ENCODE measurements at places on chromosomes 3 and 15. TPM values are rescaled to one million over a fixed set of nuclear protein-coding genes. Genes with fewer than 3 reads are reported as not detected.

DNA sequence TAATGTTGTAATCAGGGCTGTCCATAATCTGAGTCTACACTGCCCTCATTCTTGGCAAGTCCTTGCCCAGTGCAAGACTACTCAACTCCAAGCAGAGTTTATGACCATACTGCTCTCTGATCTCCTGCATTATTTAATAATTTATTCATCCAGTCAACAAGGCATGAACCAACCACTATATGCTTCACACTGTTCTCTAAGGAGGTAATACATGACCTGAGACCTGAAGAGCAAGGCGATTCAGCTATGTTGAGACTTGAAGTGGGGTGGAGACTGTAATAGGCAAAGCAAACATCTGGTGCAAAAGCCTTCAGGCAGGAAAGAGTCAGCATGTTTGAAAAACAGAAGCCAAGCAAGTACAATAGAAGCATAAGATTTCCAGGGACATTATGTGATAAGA lies 1362.8 kb downstream of the ROBO2 start:
- no peak for DNase-seq

DNA sequence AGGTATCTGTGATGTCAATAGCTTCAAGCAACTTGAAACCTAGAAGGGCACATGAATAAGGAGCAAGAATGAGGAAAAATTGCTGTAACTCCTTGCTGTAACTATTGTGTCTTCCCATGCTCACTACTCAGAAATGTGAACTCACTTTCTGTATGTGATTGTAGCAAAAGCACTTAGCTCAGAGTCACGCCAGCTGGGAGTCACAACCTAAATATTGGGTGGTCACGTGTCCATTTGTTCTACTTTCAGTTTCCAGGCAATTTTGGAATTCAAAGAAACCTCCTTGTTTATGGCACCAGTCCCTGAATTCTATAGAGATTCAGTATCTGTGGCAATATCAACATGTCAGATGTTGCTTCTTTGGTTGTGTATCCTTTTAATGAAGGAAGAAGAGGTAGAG lies 241.6 kb upstream of the AZI2 start:
- DNase-seq: no peak

DNA sequence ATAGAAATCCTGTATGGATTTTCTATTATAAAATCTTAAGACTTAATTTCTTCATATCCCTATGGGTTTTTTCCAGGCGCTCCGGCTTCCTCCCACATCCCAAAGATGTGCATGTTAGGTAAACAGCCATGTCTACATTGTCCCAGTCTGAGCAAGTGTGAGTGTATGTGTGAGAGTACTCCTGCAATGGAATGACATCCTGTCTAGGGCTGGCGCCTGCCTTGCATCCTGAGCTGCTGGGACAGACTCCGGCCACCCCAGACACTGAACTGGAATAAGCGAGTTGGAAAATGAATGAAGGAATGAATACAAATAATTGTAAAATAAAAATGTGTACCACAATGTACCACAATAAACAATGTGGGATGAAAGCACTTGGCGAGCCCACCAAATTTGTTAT lies 69.2 kb downstream of the RFTN1 start:
- no peak for DNase-seq

GRCh38 chr3:13073326-13074005 lies at the start of gene IQSEC1:
TSS of gene IQSEC1 (minus strand) at chr3:13073429. CDS start at chr3:13073014, 415 bp downstream.
- no peak for DNase-seq

GRCh38 chr3:96986241-96986640 lies 171.8 kb downstream of the EPHA6 start:
- DNase-seq: no peak

DNA sequence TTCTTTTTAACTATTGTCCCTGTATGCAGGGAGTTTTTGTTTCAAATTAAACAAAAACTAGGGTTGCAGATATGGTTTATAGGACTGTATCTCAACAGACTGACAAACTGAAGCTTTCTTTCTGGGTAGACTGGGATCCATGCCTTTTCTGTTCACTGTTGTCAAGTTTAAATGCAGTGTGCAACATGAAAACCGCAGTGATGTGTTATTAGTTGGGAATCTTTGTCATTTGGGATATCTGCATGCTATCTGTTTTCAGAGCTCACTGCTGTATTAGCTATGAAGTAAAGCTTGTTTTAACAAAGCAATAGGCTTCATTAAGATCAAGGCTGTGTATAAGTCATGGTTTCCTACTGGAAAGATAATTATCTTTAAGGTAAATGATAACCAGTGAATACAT lies 21.4 kb upstream of the MCF2L2 start:
- no peak for DNase-seq

DNA sequence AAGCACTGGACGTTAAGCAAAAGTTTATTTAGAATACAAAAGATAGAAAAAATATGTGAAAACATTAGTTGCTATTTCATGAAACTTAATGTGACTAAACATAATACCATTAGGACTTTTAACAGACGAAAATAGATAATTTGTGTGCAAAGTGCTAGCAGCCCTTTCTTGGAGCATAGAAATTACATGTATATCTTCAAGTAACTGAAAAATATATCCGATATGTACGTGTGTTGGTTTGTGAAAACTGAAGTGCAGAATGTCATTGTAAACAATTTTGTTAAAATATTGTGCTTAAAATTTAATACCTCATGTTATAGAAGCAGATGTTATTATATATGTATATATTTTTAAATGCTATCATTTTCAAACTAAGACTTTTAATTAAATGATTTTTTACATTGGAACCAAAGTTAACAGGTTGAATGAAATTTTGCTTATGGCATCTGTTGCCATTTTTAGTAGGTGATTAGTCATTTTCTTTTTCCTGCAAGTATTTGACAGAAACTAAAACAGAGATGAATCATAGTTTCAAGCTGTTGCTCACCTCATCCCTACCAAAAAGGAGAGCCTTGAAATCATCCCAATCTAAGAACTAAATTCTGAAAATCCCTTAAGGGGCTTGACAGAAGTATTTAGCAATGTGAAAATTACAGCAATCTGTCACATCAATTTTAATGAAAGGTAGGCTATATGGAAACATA lies 334.8 kb downstream of the NAALADL2 start:
- no peak for DNase-seq

DNA sequence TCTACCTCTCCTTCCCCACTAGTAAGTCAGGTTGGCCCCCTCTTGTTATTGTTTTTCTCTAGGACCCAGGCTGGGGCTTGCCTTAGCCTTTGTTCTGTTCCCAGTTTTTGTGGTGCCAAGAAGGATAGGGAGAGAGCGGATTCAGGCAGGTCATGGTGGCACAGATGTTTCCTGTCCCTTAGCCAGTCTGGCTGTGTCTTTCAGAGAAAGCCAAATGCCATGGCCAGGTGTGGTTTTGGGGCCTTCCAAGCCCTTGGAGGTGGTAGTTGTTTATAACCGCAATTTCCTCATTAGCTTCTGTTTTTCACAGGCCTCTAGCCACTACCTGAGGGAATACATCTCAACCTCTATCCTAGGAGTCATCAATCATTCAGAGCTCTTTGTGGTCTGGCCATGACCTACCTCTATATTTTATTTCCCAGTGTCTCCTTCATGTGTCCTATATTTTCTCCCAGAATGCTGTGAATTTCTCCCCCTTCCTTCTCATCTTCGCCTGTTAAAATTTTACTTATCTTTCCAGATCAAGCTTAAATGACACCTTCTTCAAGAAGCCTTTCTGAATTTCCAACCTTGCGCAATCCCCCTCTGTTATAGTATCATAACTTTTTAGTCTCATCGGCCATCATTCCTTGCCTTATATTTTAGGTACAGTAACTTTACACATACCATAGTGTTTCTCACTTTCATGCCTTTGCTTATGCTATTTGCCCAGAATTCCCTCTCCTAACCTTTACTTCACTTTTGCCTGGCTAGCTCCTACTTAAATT lies 38.2 kb downstream of the TIMP4 start:
- DNase-seq: no peak

GRCh38 chr3:184145111-184145524 lies 10.0 kb downstream of the EIF2B5 start:
- DNase-seq: peak; percentile 71

DNA sequence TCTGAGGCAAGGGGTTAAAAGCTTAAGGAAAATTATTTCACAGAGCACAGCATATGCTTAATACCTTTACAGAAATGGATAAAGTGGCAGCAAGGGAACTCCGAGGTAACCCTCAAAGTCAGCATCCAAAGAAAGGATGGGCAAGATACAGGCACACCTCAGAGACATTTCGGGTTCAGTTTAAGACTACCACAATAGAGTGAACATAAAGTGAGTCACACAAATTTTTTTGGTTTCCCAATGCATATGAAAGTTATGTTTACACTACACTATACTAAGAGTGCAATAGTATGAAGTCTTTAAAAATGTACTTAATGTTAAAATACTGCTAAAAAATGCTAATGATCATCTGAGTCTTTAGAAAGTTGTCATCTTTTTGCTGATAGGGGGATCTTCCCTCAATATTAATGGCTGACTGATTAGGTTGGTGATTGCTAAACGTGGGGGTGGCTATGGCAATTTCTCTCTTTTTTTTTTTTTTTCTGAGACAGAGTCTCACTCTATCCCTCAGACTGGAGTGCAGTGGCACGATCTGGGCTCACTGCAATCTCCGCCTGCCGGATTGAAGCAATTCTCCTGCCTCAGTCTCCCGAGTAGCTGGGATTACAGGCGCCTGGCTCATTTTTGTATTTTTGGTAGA lies 10.0 kb downstream of the UBR1 start:
- no peak for DNase-seq

- no peak for DNase-seq
Measured at GRCh38 chr15:54017251-54017650, 39.0 kb downstream of the UNC13C start.

DNA sequence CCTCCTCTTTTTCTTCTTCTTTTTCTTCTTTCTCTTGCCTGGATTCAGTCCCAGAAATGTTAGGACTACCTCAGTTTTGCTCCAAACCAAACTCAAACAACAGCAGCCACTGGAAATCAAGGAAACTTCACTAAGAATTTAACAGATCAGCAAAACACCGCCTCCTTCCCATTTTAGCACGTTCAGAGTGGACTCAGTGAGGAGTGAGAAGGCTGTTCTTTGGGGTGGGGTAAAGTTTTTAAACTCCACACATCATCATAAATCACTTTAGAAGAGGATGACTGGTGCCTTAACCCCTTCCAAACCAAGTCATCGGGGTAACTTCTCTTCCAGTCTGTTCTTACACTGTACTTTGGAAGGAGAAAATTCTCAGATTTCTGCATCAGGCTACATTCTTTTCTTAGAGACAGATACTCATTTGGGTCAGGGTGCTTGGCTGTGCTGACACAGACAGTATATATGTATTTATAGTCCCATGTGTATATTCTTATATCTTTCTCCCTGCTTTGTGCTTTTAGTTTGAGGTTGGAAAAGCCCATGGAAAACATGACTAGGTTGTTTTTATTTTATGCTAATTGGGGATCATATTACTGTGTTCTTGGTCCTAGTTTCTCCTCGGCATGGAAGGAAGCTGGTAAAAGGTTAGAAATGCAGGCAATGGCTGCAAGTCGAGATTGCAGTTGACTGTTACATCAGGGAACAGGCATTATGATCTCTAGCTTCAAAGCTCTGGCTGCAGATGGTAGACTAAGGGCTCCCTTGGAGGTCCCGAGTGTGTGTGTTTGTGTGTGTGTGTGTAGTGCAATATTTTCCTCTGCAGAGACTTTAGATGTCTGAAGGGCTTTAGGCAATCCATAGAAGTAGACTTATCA lies at the start of gene CCDC80:
TSS of gene CCDC80 (minus strand) at position 214 of the 872 bp plus-strand sequence. CDS start 1,238 bp downstream, outside the sequence.
- no peak for DNase-seq

DNA sequence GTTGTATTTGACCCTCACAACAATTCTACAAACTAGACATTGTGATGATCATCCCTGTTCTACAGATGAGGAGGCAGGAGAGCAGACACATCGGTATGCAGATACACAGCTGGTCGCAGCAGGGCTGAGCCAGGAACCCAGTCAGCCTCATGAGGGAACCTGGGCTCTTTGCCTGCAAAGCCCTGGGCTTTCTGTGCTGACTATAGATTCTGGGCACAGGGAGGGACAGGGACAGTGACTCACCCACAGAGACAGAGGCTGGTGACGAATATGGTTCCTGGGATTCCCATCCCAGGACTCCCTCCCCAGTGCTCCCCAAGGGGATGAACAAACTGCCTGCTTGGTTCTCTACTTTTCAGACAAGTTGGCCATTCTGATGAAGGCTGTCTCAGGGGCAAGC lies 3.8 kb upstream of the CAMP start:
- DNase-seq: no peak

GRCh38 chr3:25532431-25533162 lies 104.5 kb downstream of the RARB start:
- DNase-seq: no peak

DNA sequence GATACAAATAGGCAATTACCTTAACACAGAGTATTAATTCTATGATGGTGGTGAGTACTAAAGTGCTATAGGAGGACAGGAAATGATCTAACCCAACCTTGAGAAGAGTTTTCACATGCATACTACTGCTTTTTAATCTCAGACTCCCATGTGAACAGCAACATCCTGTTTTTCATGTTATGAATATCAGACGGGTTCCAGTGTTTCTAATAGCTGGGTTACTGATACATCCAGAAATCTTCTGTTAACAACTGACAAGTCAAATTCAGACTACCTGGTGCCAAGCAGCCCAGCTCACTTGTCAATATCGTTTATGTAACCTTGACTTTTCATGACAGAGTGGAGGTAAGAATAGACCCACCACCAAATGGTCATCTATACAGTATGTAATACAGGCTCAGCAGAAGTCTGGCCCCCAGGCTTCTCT lies 220.2 kb upstream of the COL8A1 start:
- DNase-seq: no peak

DNA sequence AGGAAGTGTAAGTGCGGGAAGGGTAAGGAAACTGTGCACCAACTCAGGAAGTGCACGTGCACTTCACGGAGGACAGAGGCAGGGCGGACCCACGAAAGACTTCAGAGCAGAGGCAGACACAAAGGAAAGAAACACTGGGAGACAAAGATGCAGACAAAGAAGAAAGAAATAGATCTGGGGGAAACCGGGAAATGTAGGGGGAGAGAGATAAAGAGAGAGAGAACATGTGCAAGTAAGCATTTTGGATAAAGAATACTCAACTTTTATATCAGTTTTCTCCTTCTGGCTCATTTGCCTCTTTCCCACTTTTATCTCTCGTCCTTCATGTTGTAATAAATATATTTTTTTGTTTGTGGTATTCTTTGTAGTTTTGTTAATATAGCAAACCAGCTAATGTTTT lies 204.2 kb downstream of the WDR72 start:
- no peak for DNase-seq

Gene NIT2
- 23.4 TPM for total RNA-seq

Gene PML
- 12.8 TPM for total RNA-seq

Gene GOLGA8G
- total RNA-seq: not detected

Gene CCR5
- 0.32 TPM for total RNA-seq

Gene HGD
- total RNA-seq: 27.7 TPM

Gene SLCO2A1
- total RNA-seq: 16.8 TPM

Gene VPS18
- 6.8 TPM for total RNA-seq

Gene ANKUB1
- total RNA-seq: not detected

Gene GUCA1C
- 19.0 TPM for total RNA-seq

Gene SLC22A14
- total RNA-seq: not detected

Gene TRAT1
- total RNA-seq: not detected

Gene SLC6A20
- 3.6 TPM for total RNA-seq

Gene ALDH1L1
- 32.2 TPM for total RNA-seq

Gene ADAMTS7
- total RNA-seq: 0.79 TPM

Gene PAK6
- 3.4 TPM for total RNA-seq
